ENCODE measurements at places on chromosomes 2 and 18.

DNA sequence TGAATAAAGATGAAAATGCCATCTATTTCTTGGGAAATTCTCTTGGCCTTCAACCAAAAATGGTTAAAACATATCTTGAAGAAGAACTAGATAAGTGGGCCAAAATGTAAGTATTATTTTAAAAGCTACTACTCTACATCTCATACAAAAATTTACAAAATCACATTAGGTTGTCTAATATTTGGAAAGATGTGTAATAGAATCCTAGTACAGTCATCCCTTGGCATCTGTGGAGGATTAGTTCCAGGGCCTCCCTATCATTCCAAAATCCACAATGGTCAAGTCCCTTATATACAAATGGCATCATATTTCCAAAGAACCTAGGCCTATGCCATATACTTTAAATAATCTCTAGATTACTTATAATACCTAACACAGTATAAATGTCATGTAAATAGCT lies 41.2 kb downstream of the KYNU start:
- DNase-seq, result no peak

DNA sequence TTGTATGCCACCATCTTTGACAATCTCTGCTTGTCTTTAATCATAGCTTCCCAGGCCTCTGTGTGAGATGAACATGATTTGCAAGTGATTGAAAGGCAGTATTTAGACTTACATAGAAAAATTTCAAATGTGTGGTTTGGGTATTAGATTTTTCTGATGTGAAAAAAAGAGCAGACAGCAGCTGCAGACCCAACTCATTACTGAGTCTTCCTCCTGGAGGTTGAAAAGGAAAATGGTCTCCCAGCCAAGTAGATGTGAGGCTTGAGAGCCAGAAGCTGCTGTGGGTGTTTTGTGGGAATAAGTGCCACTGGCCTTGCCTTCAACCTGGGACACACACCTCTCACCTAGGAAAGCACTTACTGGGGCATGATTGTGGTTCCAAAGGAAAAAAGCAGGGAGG lies 92.5 kb downstream of the KCTD18 start:
- DNase-seq, result no peak

GRCh38 chr2:238304116-238304515 lies 15.7 kb upstream of the PER2 start:
- no peak for DNase-seq

DNA sequence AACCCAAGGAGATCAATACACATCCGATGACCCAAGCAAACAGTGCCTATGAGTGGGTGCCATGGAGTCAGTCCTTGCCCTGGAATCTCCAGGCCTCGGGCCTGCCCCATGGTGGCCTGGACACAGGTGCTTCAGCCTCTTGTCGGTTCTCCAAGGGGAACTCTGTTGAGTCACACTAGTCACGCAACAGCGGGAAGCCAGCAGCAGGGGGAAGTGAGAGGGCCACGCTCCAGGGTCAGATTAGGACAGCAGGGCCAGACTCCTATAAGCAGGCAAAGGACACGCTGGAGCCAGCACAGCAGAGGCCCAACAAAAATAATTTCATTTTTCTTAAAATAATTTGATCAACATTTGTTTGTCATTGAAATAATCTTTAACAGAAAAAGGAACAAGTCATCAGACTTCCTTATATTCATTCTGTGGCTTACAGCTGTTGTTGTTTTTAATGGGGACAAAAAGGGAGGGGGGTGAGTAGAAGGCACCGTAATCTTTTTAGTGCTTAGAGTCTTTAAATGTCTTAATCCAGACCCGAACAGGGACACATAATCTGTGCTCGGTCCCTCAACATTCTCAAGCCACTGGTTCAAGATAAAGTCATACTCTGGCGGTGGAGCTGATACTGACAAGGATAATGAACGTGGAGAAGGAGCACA lies 16.4 kb upstream of the ARMC9 start:
- no peak for DNase-seq

- no peak for DNase-seq
Measured at GRCh38 chr2:36214691-36215090, 140.9 kb upstream of the CRIM1 start.

DNA sequence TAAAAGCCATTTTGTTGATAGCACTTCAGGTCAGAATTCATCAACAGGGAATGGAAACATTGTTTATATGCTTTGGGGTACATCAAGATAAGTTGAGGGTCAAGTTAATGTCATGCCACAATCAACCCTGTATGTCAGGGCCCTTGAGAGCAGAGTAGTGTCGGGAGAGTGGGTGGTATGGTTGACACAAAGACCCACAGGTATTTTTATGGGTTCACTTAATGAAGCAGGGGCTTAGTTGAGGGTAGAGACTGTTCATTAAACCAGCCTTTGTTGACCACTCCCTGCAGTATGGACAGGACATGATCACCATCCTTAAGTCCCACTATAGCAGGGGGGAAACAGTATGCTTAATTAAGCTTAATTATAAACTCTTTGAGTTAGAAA lies 5.7 kb downstream of the RPL37A start:
- no peak for DNase-seq

GRCh38 chr18:78487649-78488048 lies 492.0 kb upstream of the SALL3 start:
- no peak for DNase-seq

GRCh38 chr2:221077251-221077650 lies 494.9 kb downstream of the EPHA4 start:
- DNase-seq, result no peak

- DNase-seq, result no peak
Measured at GRCh38 chr2:182897137-182897536, 30.7 kb upstream of the FRZB start.

GRCh38 chr2:113052396-113052917 lies at the start of gene IL36B:
TSS of gene IL36B (minus strand) at chr2:113052867.
- DNase-seq, result no peak

DNA sequence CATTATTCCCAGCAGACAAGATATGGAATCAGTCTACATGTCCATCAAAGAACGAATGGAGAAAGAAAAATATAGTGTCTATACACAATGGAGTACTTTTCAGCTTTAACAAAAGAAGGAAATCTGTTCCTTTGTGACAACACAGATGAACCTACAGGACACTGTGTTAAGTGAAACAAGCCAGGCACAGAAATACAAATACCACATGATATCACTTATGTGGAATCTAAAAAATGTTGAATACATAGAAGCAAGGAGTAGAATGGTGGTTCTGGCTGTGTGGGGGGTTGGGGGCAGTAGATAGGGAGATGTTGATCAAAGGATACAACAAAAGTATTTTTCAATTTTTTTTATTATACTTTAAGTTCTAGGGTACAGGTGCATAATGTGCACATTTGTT lies 347.7 kb upstream of the MAP2 start:
- DNase-seq, result no peak

- peak; percentile 9 for DNase-seq
Measured at GRCh38 chr2:28586867-28587266, 91.0 kb downstream of the PLB1 start.

DNA sequence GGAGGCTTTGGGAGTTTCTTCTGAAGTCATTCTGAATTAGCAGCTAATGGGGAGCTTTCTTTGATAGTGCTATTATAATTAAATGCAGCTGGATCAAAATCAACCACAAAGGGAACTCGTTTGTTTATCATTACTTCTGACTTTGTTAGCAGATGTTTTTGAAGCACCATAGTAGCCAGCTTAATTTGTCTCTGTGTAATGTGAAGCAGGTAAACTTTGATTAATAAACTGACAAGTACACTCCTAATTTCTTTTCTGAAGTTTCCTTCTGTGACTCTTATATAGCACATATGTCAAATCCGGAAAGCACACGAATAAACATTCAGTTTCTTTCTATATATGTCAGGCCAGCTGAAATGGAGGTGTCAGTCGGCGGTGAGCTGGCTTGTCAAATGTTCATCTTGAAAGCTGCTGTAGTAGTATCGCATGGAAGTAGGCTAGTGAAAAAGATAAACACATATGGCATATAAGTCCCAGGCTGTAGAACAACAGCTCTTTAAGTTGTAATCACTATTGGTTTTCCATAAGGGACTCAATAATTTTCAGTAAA lies 451.9 kb upstream of the ZEB2 start:
- no peak for DNase-seq

DNA sequence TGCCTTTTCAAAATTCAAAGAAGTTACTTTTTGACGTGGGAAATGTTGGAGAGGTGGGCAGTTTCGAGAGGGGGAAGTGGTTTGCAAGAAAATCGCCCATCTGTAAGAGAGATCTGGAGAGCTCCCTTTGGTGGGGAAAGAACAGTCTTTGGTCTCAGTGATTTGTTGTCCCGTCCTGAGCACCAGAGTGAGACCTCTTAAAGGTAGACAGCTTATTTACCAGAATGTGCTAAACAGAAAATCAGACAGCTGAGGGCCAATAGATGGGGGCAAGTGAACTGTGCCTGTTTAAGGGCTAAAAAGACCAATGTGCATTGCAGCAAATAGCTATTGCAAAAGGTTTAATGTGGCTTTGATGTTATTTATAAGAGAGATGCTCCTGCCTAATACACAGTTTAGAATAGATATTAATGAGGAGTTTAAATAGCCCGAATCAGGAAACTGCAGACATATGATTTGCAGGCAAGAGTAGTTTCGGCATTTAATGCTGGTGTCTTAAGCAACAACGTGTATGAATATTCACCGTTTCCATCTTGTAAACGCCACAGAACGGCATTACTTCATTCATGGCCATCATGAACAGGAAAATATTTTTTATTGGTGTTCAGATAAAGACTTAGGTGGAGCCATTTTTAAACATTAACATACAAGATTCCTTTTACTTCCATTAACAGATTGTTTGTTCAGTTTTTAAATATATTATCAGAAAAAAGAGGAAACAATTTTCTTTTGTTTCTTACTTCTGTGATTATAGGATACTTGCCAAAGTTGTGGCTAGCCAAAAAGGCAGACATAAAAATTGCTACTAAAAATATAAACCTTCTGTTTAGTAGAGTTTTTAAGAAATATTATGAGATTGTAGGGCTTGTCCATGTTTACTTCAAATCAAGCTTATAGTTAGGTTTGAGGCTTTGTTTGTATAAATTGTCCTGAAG lies 29.6 kb downstream of the ARHGAP15 start:
- DNase-seq, result no peak

- no peak for DNase-seq
Measured at GRCh38 chr2:196096982-196097745, 28.5 kb upstream of the DNAH7 start.

DNA sequence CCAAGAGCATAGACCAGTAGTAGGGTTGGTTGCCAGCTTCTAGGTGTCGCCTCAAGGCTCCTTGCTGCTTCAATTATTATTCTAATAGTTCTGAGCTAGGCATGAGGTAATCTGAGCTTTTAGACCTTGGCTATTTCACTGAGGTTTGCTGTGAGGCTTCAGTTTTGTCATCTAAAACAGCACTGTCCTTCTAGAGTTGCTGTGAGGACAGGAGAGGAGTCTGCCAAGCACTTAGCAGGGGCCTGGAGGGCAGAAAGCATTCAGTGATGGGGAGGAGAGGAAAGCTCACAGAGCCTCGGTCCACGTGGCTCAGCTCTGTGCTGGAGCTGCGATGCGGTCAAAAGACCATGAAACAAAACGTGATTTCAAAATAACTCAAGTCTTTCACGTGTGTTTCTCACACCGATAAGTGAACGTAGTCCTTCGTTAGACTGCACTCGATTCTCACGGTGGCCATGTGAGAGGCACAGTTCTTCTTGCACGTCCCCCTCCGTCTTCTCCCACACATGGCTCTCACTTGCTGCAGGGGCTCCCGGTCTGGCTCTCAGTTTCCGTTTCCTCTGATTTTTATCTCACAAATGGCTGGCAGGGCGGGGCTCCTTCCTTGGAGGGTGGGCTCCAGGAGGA lies 113.7 kb downstream of the B3GNT2 start:
- DNase-seq, result no peak

GRCh38 chr2:217142649-217143266 lies 282.9 kb upstream of the TNP1 start:
- DNase-seq, result no peak

- no peak for DNase-seq
Measured at GRCh38 chr2:206054952-206055351, 31.0 kb downstream of the INO80D start.

DNA sequence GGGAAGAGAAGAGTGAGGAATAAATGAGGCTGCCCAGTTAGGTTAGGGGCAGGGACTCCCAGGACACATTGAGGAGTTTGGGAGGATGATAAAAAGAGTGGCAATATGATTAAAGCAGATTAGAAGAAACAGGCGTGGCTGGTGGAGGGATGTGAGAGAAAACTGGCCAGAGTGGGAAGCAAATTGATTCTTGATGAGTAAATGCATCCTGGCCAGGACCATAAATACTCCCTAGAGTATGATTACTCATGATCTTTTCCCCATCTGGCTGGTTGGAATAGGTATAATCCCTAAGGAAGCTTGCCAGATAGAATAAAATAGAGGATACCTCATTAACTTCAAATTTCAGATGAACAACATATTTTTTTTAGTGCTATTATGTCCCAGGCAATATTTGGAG lies 21.5 kb upstream of the DAW1 start:
- no peak for DNase-seq

- DNase-seq, result no peak
Measured at GRCh38 chr2:205428811-205429210, 253.5 kb upstream of the NRP2 start.

DNA sequence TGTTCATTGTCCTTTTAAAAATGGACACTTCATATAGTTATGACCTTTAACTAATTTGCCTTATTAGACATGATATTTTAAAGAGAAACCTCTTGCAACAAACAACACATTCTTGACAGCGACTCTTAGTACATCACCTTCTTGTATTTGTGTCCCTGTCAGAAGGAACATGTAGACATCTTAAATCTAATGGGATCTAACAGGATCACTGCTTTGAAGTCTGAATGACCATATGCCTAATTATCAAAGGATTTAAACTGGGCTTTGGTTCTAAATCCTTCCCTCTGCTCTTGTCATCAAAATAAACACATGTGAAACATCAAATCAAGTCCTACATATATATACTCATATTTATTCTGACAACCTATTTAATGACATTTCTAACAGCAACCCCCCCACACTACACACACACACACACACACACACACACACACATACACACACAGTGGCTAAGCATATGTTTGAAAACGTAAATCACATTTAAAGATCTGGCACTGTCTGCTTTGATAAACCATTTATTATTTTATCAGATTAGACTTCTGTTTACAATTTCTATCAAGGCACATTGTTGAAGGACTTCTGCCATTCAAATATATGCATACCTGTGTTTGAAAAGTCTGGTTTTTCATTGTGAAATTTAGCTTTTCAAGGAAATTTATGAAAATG lies 4.2 kb downstream of the GALNT13 start:
- no peak for DNase-seq

GRCh38 chr2:232255033-232255432 lies 123.5 kb upstream of the ALPP start:
- DNase-seq, result no peak

All from stimulated activated CD8-positive, alpha-beta memory T cell treated with anti-CD3 and anti-CD28 coated beads, Interleukin-2, amount 100 ng/mL, for 1 hour (primary cell).